Left ventricle myocardium inferior (tissue), 1 donor: ENCODE measurements at places on chromosomes 13 and 19.
A peak's percentile ranks its signal among the peaks of the same experiment; 100 is the strongest.

DNA sequence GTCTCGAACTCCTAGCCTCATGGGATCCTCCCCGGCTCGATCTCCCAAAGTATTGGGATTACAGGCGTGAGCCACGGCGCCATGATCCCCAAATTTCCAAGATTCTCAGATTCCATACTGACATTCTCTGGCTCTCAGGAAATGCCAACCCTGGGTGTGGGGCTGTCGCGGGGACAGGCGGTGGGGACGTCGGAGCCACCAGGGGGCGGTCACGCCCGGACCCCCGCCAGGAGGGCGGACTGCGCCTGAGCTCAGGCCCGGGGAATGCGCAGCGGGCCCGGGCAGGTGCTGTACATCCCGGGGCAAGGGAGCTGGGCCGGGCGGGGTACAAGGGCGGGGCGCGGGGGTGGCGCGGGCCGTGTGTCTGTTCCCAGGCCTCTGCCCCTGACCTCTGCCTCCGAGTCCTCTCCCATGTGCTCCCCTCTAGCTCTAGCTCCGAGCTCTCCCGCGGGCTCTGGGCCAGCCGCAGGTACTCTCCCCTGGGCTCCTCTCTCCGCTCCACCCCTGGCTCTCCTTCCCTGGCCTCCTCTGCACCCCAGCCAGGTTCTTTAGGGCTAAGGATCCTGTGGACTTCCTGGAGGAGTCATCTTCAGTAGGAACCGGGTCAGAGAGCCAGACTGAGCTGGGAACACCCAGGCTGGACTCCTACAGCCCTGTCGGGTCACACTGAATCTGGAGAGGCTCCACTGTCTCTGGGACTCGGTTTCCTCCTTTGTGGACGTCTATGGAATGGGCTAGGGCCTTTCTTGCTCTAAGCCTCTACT is 2.4 kb downstream of the PPP1R13L start:
- peak; percentile 62 for DNase-seq

- DNase-seq, result no peak
These were observed 9.2 kb downstream of the U2AF2 start for GRCh38 chr19:55663846-55664536.

DNA sequence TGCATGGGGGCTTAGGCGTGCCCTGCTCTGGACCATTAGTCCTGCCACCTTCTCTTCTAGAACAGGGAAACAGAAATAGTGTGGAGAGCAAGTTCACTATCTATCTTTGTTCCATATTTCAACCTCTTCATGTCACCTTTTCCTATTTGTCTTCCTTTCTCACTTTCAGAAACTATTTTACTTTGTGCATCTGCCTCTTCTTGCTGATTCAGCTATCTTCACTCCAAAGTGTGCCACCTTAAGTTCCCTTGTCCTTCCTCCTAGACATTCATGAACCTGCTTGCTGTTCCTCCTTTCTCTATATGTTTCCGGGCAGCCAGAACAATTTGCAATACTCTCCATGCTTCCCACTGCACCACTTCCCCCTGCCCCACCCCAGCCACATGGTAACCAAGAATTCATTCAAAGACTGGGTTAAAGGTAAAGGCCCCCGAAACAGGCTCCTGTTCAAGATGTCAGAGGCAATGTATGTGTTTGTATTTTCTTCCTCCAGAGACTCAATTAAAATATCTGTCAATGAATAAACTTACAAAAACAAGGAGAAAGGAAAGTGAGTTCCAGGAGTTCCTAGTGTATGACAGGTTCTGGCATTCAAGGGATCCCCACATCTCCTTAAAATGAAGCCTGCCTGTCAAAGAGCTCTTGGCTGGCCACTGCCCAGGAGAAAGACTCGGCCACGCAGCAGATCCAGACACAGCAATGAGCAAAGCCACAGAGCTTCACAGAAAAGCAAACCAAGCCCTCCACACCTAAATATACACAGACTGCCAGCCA is 268.1 kb downstream of the DNAJC15 start:
- DNase-seq, result no peak

DNA sequence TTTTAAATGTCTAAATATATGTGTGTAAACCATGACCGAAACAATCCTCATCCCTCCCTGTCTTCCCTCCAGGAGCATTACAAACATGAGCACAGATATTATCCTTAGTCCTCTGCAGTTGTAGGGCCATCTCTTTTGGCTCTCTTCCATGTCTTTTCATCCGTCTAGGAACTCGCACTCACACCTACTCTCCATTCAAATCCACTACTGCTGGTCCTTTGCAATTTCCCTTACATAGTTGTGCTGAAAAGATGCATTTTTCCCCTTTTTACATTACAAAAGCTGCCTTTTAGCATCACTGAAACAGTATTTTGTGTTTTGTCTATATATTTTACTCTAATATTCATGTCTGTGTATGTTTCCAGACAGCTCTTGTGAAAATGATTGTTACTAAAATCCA is 237.8 kb downstream of the DACH1 start:
- no peak for DNase-seq

GRCh38 chr19:31126236-31126635 is 223.0 kb downstream of the TSHZ3 start:
- no peak for DNase-seq

DNA sequence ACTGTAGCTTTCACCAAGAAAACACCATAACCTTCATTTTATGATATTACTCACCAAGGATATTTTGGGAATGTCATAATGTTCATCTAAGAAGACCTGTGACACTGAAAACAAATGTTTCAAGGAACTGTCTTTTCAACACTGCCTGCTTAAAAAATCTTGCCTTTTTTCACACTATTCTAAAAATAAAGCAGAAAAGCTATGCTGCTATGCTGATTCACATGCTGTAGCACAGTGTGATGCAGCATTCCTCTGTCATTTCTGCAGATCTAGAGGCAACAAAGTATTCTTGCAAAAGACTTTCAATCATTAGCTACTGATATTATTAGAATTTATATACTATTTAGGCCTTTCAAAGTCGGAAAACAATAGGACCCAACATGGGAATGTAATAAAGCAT is 525.7 kb downstream of the UQCRFS1 start:
- DNase-seq, result no peak

- no peak for DNase-seq
These were observed 7.0 kb downstream of the FAM124A start for GRCh38 chr13:51229101-51229719.

DNA sequence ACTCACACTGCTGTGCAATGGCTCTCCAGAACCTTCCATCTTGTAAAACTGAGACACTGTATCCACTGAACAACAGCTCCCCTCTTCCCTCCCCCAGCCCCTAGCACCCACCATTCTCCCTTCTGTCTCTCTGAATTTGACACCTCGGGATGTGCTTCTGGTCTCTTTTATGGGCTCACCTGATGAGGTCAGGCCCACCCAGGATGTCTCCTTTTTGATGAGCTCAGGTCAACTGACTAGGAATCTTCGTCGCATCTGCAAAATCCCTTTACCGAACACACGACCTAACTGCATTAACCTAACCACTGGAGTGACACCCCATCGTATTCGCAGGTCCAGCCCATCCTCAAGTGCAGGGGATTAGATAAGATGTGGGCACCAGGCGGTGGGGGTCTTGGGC is 73.9 kb downstream of the GNG7 start:
- DNase-seq, result no peak

DNA sequence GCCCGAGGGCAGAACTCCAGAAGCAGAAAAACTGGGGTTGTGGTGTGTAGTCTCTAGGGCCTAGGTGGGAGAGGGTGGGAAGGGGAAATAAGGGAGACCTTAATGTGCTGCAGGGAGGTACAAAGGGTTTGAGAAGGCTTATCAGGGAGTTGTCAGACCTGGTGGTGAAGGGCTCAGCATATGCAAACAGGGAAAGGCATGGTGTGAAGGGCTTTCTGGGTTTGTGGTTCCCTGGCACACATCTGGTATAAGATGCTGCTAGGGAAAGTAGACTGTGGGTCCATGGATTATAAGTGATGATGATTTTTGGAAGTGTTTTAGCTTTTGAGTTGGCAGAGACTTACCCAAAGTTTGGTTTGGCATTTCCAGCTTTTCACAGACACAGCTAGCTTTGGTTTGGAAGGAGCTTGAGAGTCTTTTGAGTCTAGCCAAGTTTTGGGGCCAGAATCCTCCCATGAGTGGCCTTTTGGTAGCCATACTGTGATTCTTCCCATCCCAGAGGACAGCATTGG is 2.2 kb downstream of the TRIM28 start:
- no peak for DNase-seq

- DNase-seq, result no peak
These were observed 168.5 kb upstream of the FREM2 start for GRCh38 chr13:38518328-38518727.

- no peak for DNase-seq
These were observed 650.1 kb downstream of the FGF9 start for GRCh38 chr13:22320991-22321390.

- no peak for DNase-seq
These were observed 18.6 kb downstream of the TEX101 start for GRCh38 chr19:43433358-43433673.

DNA sequence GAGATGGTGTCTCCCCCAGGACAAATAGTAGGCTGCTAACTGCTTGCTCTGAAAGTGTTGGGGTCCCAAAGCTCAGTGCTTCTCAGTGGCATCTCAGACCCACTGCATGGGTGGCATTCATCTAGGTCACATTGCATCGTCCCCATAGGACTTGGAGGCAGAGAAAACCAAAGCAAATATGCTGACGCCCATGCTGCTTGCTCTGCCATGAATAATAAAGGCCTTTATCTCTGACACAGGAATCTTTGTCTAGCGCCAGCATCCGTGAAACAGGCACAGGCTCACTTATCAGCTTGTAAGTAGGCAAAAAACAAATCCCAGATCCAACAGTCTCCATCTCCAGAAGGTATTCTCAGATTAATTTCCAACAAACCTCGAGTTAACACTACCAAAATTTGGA is 18.9 kb upstream of the IPO5 start:
- DNase-seq, result no peak

GRCh38 chr19:7921302-7921966 is 1.3 kb downstream of the SNAPC2 start:
- DNase-seq, result no peak

DNA sequence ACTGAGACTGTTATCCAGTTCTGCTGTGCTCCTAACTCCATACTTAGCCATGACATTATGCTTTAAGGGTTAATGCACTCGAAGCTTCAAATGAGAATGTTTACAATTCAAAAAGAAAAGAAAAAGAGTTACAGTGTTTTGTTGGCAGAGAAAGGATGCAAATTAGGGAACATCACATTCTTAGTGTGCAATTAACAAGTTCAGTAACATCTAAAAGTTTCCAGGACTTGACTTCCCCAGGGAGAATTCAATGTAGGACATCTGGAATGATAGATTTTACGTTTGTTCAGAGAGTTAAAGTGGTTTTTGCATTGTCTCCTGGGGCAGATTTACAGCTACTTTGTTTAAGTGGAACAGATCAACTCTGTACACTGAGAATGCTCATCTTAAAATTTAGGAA is 525.2 kb downstream of the LIG4 start:
- no peak for DNase-seq

DNA sequence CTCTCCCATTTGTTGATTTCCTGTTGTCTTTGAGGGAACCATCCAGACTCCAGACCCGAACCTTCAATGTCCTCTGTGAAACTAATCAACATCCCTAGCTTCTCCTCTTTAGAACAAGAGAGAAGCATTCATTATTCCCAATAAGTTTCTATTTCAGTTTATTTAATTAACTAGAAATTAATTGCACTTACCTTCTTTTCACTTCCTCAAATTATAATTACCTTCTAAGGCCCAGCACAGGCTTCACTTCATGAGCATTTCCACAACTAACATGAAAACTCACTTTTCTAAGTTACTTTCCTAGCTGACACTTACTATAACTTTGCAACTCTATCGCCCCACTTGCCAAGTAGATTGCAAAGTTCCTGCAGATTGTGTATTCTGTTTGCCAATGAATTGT is 71.6 kb upstream of the HTR2A start:
- DNase-seq, result no peak

GRCh38 chr19:51076631-51077213 is 6.0 kb downstream of the KLK14 start:
- DNase-seq, result no peak

DNA sequence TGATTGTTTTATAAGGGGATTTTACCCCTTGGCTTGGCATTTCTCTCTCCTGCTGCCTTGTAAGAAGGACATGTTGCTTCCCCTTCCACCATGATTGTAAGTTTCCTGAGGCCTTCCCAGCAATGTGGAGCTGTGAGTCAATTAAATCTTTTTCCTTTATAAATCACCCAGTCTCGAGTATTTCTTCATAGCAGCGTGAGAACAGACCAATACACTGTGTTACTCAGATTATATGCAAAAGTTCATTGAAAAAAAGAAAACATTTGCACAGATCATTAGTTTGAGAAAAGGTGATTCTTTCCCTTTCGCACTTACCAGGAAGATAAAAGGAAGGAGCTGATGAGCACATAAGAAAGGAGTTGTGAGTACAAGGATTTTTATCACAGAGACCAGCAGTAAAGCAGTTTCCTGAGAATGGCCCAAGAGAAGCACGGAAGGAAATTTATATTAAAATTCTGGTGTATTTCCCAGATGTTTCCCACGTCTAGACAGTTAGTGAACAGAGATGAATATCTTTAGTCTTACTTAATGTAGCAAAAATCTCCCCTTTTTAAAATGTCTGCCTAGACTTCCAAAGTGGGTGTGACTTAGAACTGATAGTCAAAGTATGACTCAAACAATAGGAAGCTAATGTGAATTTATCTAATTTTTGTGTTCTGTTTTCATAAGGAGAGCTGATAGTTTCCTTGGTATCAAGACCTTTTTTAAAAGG is 431.8 kb upstream of the SGCG start:
- no peak for DNase-seq

DNA sequence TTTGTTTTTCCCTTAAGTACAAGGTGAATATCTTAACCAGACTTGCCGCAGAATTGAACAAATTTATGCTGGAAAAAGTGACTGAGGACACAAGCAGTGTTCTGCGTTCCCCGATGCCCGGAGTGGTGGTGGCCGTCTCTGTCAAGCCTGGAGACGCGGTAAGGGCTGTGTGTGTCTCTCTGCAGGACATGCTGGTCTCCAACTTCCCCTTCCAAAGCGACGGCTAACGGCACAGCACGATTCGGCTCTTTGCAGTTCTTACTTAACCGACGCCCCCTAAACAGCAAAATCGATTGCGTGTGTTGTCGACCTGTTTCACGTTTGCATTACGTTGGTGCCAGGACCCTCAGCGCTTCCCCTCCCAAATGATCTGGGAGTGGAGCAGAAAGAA is 73.2 kb downstream of the GGACT start:
- no peak for DNase-seq

DNA sequence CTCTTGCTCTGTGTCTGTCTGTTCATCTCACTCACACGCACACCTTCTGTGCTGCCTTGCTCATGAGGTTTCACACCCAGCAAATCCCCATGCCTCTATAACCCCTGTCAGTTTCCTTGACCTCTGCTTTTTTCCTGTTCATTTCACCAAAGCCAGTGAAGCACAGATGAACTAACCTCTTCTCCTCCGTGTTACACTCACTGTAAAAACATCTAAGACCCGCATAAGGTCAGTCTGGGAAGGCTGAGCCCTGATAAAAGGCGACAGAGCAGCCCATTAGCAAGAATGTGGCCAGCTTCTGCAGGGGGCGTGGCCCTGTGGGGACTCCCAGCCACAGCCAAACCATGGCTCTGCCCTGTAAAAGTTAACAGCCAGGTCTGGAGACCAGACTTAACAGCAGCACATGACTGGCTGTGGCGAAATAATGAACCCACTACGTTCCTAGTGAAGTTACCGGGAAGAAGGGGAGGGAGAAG is 42.8 kb upstream of the NPAS1 start:
- peak; percentile 43 for DNase-seq

GRCh38 chr19:32336259-32337083 is 8.9 kb upstream of the ZNF507 start:
- DNase-seq, result peak; percentile 34

- no peak for DNase-seq
These were observed 7.2 kb downstream of the WDR18 start for GRCh38 chr19:991174-991931.

GRCh38 chr13:67713571-67713970 is 483.4 kb upstream of the PCDH9 start:
- no peak for DNase-seq

GRCh38 chr19:30169196-30169900 is 202.8 kb upstream of the ZNF536 start:
- no peak for DNase-seq
